ENCODE measurements at places on chromosomes 5 and 9.

GRCh38 chr5:181121675-181122561 lies 9.1 kb downstream of the OR2V1 start:
- no peak for DNase-seq

DNA sequence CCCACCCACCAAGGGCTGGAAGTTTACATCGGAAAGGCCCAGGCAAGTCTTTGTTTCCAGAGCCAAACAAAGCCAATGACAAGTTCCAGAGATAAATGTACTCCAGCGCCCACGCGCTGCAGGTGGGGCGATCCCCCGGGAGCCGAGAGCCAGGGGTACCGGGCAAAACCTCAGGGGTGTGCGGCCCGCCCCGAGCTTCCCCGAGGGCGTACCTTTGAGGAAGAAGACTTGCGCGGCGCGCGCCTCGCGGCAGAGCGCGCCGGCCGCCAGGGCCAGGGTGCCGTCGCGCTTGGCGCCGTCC lies 671 bp downstream of the DUSP1 start:
- DNase-seq: no peak

DNA sequence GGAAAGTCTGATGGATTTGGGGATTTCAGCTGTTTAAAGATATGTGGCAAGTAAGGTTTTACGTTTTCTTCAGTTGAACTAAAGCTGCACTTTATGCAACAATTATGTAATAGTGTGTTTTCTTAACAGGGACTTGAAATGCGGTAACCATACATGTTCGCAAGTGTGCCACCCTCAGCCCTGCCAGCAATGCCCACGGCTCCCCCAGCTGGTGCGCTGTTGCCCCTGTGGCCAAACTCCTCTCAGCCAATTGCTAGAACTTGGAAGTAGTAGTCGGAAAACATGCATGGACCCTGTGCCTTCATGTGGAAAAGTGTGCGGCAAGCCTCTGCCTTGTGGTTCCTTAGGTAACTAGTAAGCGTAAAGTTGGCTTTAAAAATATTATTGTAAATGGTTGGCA lies 28.5 kb downstream of the NFX1 start:
- no peak for DNase-seq

DNA sequence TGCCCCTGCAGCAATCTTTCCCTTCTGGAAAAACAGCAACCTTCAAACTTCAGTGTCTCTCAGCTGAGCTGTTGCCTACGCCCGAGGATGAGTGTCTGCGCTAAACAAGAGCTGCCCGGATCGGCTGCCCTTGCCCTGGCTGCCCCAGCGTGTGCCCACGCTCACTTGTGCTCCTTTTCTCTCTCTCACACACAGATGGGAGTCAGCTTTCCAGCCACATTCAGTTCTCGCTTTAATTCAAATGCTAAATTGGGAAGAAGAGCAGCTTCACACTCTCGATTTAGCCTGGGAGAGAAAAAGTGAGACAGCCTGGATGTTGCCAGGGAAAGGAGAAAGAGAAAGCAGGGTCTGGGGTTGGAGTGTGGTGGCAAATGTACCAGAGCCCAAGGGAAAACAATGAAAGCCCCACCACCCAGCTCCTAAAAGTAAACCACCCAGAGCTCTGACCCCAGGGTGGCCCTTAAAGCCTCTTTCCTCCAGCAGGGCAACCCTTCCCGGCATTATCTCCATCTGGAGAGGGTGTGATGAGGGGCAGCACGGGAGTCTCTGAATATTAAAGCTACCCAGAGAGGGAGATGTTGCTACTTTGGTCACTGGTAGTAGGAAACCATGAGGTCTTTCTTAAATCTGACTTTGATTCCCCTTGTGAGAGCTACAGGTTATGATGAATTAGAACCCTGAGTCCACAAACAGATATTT lies 9.9 kb upstream of the EGR1 start:
- no peak for DNase-seq

GRCh38 chr9:30718483-30718882 lies 1666.0 kb upstream of the ACO1 start:
- no peak for DNase-seq

GRCh38 chr5:137933491-137933911 lies 44.2 kb downstream of the PKD2L2 start:
- no peak for DNase-seq

GRCh38 chr5:166602271-166602670 lies 1689.2 kb upstream of the WWC1 start:
- no peak for DNase-seq

DNA sequence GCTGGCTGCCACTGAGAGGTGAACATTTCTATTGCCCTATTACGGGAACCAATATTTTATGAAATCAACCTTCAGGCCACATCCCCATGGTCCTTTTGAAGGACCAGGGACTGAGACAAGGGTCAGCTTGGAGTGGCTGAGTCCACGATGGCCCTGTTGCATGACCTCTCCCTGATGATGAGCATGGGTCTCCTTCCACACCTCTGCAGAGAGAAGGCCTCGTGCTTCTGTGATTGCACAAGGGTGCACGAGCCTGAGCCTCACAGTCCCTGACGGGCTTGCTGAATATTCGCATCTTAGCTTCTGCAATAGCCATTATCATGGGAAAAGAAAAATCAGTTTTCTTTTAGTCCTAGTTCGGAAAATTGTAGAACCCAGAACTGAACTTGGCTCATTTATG lies 255.0 kb upstream of the IRX2 start:
- no peak for DNase-seq

DNA sequence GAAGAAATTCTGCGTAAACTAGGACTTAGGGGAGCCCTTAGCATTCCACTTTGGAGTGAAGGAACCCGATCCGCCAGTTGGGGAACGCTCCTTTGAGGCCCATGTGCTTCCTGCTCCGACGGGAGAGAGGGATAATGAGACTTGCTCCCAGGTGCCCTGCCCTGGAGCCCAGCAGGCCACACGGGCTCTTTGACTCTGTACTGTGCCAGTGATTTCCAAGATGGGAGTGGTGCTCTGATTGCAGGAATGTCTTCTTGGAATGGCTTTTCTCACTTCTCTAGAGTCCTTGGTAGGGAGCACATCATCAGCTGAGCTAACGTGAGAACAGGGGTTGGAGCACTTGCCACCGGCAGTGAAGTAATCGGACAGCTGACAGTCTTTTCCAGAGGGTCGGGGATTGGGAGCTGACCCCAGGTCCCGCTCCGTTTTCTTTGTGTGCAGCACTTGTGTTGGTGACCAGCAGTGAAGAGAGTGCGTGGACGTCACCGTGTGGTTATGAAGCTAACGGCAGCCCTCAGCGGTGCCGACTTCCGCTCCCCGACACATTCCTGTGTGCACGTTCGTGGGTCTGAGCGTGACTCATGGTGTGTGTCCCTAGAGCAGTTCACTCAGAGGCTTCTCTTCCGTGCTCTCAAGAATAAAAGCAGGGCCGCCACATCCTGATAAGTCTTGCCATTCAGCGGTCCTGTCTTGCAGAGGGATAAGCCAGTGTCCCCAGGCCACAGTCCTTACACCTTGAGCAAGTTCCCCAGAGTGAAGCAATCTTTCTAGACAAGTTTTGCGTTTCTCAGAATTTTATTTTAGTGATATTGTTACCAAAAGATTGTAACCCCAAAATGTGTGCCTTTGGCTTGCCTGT lies 25.6 kb downstream of the ABL1 start:
- no peak for DNase-seq

DNA sequence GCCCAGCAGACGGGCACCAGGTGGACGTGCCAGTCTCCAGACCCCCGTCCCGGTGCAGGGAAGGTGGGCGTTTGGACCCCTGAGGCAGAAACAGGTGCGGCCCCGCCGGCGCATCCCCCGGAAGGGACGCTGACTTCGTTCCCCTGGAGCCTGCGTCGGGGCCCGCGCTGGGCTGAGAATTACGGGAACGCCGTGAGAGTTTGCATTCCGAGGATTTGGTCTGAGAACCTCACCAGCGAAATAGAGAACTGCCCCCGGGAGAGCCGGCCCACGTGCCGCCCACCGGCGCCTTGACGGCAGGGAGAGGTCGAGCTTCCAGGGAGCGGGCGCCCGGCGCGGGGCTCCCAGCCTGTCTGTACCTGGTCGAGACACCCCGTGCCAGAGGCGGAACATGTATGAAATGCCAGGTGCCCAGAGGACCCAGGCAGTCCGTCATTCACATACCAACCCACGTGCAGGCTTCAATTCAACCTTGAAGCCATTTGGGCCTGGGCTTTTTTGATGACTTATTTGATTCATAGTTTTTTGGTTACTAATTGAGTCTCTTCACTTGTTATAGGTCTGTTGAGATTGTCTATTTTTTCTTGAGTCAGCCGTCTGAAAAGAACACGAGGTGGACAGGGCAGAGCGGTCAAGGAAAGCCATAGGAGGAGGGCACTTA lies 877 bp upstream of the CAMSAP1 start:
- DNase-seq: no peak

- DNase-seq: peak; percentile 79
Measured at GRCh38 chr9:94030318-94031179, 53.7 kb upstream of the PTPDC1 start.

- no peak for DNase-seq
Measured at GRCh38 chr9:125755340-125755739, 8.2 kb downstream of the PBX3 start.

DNA sequence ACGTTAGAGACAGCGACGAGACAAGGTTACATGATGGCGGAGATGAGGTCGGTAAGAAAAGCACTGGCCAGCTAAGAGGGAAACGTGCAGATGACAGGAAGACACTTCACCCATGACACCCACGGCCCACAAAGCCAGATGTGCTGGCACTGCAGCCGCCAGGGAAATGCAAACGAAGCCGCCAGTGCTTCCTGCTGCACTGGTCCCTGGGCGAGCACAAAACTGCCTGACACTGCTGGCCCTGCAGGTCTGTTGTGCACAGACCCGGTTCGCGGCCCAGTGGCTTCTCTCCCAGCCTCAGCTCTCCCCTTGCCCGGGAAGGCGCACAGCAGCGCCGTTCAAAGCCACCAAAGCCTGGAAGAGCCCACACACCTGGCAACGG lies 20.3 kb downstream of the QSOX2 start:
- DNase-seq: no peak

DNA sequence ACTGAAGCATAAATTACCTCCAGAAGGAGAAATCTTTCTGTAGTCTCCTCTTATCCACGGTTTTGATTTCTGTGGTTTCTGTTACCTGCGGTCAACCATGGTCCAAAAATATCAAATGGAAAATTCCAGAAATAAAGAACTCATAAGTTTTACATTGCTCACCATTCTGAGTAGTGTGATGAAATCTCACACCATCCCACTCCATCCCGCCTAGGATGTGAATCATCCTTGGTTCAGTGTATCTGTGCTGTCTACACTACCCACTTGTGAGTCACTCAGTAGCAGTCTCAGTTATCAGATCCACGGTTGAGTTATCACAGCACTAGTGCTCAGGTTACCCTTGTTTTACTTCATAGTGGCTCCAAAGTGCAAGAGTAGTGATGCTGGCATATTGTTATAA lies 371.2 kb downstream of the NFIB start:
- no peak for DNase-seq

DNA sequence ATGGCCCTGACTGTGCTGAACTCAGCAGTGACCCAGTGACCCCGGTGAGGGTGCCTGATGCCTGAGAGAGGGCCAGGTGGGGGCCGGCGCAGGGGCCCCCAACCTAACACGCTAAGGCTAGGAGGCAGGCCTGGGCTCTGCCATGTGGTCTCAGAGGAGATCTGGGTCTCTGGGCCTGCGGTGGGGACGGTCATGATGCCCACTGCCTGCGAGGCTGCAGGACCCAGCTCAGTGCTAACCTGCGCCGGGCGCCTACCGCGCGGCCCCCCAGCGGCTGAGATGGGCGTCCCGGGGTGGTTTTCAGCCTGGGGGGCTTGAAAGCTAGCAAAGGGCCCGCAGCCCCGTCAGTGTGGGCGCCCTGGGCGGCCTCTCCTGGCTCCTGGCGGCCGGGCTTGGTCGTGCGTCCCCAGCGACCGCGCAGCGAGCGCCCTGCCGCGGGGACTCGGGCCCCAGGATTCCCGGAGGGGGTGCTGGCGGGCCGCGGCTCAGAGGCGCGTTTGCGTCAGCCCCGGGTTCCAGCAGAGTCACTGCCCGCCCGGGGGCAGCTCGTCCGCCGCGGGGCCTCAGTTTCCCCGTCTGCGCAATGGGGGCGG lies 2.5 kb downstream of the EGFL7 start:
- DNase-seq: no peak

GRCh38 chr5:14428302-14429081 lies 153.1 kb upstream of the OTULINL start:
- no peak for DNase-seq

- peak; percentile 26 for DNase-seq
Measured at GRCh38 chr5:58462623-58463230, 2.8 kb upstream of the PLK2 start.

DNA sequence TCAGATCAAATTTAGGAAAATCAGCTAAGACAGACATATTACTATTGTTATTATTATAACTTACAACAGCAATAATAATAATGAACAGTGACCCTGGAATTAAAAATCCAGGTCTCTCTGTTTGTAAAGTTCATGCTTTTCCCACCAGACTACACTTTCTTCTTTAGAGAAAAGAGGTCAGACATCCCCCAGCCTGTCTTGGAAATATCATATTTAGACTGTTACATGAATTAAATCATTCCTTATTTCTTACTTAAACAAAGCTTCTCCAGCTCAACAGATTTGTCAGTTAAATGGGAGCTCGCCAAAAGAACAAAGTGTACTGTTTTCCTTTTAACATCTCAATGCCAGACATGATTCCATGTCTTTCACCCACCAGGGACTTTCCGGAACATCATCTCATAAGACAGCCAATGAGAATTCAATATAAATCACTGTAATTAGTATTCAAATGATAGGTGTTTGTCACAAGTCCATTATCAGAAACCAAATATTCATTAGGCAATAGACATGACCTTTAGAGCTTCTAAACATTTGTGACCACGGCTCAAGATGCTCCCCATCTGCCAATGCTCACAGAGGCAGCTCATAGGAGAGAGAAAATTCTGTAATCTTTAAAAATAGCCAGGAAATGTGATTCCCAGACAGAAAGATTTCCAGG lies 351.9 kb downstream of the ENC1 start:
- no peak for DNase-seq

DNA sequence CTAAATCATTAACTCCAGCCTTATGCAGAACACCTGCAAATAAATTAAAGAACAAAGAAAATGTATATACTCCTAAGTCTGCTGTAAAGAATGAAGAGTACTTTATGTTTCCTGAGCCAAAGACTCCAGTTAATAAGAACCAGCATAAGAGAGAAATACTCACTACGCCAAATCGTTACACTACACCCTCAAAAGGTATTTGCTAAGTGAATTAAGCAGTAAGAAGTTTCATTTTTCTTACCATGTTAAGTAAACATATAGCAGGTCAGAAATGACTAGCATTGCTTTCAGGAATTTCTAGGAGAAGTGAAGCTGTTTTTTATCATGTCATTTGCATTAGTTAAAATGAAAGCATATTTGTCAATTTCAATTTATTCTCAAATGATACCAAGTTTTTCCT lies 92.7 kb downstream of the MELK start:
- DNase-seq: no peak

DNA sequence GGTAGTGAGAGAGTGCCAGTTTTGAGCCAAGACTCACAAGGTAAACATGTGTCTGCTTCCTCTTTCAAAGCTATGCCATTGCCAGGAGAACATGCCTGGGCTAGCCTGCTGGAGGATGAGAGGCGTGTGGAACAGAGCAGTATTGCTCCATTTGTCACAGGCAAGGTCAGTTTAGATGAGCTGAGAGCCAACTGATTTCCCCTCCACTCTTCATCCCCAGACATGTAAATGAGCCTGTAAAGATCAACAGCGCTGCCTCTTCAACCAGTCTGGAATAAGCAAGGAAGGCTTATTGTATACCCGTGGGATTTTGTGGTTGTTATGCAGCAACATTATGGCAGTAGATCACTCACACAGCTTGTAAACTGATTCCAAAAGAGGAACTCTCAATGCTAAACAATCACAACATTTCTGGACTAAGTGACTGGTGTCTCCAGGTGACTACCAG lies 8.2 kb upstream of the GDNF start:
- no peak for DNase-seq

- DNase-seq: no peak
Measured at GRCh38 chr5:175032741-175033151, 308.4 kb downstream of the MSX2 start.

Data from activated T-helper 1 cell treated with anti-CD3 and anti-CD28 coated beads, Interleukin-12 subunit alpha, Interleukin-12 subunit beta, Interleukin-2, Interleukin-4 antibody, amounts not matched to agents 30 ng/mL and 10 ng/mL and 1 ng/mL, durations not matched to agents 14 hours and 24 hours and 36 hours (primary cell).